Right ventricle myocardium inferior (tissue), 1 donor: ENCODE measurements at places on chromosomes 5 and 9. TPM values are rescaled to one million over a fixed set of nuclear protein-coding genes. Genes with fewer than 3 reads are reported as not detected.
A peak's percentile ranks its signal among the peaks of the same experiment; 100 is the strongest.

Gene SLC22A5
- total RNA-seq, result 22.3 TPM

Gene SOX30
- total RNA-seq, result 0.19 TPM

Gene QRFP
- not detected for total RNA-seq

Gene CKMT2
- total RNA-seq, result 1,804 TPM

DNA sequence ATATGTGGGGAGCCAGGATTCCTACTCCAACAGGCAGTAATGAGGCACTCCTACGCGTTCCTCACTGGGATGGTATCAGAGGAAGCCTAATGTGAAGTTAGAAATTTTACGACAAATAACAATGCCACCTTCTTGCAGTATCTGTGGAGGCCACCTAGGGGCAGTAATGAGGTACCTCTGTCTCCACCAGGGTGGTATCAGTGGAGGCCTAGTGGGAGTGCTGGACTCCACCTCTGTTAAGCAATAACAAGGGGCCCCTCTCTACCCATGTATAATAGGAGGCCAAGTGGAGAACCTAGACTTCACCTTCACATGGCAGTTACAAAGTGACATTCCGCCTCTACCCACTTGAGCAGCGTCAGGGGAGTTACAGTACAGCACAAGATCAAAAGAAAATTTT, 147.9 kb downstream of the PLPPR1 start:
- DNase-seq, result no peak

- DNase-seq, result no peak
These were observed 25.3 kb upstream of the IFNE start for GRCh38 chr9:21507483-21507790.

DNA sequence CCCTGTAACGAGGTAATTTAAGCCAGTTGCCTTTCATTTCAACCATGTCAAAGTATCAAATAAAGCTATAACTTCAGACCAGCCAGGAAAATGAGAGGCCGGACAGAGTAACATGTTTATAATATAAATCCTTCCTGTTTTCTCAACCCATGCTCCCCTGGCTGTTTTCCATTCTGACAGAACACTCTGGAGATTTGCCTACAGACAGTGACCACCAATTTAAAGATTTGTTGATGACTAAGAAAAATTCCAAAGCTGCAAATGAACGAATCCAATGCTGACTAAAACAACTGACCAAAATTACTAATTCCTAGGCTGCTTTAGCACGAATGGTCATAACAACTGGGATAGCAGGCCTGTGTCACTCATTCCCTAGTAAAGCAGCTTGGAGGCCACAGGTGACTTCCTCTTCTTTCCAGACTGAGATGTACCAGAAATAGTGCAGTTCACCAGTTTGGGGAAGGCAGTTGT, 141.4 kb downstream of the AOPEP start:
- DNase-seq, result no peak

DNA sequence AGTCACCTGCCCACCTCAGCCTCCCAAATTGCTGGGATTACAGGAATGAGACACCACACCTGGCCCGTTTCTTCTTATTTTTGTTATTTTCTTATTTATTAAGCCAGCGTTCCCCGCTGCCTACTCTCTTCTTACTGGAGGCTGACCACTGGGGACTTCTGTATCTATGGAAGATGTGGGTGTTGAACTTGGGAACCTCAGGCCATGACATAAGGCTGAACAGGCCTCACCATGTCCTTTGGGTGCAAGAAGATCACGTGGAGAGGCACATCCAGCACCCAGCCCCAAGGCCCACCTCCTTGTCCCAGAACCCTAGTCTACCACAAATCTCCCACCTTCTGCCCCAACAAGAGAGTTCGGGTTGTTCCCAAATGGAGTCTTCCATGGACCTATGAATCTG, 59.4 kb upstream of the NEK6 start:
- no peak for DNase-seq

GRCh38 chr9:134592018-134592818, 49.4 kb upstream of the COL5A1 start:
- peak; percentile 73 for DNase-seq

DNA sequence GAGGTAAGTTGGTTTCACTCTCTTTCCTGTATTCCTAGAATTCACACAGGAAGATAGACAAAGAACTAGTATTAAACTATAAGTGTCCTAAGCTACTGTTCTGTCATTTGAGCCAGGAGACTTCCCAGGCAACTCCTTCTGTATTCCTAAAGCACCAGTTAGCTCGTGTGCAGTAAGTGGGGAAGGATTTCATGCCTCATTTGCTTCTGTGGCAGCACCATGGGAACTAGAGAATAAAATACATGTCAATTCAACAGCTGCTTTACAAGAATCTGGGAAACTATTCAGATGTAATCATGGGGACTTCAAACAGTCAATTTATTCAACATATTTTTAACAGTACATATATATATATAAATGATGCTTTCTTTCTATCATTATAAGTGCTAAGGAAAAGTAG, 762.3 kb downstream of the PRELID2 start:
- no peak for DNase-seq

DNA sequence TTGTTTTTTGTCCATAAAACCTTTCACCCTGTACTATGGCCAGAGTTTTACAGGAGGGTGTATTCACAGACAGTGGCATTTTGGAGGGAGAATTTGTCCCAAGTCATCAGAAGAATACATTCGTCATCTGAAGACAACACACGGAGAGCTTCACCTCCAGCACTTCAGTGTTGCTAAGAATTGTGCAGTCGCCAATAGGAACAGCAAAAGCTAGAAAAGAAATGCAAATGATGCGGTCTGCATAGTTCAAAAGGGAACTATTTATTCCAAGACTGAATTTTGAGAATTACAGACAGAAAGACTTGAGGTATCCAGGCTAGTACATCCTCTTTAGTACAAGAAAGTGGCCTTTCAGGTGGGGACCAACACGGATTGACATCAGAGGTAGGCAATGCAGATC, 399.2 kb upstream of the KIF2A start:
- no peak for DNase-seq

DNA sequence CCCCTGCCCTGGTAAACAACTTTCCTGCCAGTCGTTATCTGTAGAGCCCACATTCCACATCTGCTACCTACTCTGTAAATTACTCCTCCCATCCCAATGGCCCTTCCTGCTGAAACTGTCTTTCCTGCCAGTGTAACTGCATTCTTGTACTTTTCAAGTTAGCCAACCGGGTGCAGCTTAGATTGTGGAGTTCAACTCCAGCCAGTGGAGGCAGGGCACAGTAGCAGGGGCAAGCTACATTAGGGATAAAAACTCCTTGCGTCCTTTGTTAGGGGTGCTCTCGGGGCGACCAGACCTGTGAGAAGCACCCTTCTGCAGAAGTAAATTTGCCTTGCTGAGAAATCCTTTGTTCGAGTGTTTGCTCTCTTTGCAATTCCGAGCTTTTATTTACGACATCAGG, 639.0 kb upstream of the TYRP1 start:
- DNase-seq, result no peak

DNA sequence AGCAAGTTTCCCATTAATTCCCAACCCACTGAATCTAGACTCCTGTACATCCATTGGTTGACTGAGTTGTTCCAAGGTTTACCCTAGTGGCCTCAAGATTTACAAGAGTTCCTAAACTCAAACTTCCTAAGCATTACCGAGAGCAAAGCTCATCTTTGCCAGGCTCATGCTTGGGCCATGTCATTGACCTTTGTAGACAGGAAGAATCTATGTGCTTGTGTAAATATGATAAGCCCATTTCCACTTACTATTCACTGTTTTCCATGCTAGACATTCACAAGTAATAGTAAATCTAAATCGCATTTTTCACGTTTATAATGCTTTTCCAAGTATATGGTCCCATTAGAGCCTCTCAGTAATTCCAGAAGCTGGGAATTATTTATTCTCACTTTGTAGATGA, 534.5 kb upstream of the CLINT1 start:
- no peak for DNase-seq

GRCh38 chr5:59204114-59204897, 621.4 kb downstream of the RAB3C start:
- DNase-seq, result no peak

GRCh38 chr5:137627293-137627692, 108.6 kb downstream of the KLHL3 start:
- DNase-seq, result no peak

DNA sequence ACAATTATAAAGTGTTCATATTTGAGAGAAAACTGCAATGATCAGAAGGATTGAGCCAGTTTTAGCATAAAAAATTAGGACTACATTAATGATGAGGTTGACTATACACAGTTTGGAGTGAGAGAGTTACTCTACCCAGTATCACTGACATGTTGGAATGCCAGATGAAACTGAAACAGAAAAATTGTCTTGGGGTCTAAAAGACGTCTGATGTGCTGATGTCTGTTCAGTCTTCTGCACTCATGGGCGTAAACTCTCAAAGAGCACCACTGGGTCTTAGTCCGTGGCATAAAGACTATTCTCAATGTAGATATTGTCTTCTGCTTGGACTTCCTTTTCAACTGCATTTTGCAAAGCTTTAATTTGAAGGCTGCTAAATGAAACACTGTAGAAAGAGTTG, 29.5 kb downstream of the HAVCR1 start:
- DNase-seq, result no peak

GRCh38 chr5:59341760-59342159, 551.8 kb downstream of the PDE4D start:
- no peak for DNase-seq

GRCh38 chr9:68919661-68920060, 94.3 kb downstream of the PRKACG start:
- no peak for DNase-seq

GRCh38 chr5:143481697-143482531, 78.4 kb upstream of the NR3C1 start:
- DNase-seq, result no peak
